SW 1271 (cell line): ENCODE measurements at places on chromosomes 12 and 14.

DNA sequence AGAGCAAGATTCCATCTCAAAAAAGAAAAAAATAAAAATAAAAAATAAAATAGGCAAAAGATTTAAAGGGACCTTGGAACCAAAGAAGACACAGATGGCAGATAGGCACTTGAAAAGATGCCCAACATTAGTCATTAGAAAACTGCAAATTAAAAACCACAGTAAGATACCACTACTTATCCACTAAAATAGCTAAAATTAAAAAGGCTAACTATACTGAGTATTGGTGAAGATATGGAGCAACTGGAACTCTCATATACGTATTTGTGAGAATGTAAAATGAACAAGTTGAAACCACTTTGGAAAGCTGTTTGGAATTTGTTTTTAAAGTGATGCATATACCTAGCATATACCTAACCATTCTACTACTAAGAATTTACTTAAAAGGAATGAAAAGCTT is 22.3 kb downstream of the BLTP3B start:
- DNase-seq = no peak

DNA sequence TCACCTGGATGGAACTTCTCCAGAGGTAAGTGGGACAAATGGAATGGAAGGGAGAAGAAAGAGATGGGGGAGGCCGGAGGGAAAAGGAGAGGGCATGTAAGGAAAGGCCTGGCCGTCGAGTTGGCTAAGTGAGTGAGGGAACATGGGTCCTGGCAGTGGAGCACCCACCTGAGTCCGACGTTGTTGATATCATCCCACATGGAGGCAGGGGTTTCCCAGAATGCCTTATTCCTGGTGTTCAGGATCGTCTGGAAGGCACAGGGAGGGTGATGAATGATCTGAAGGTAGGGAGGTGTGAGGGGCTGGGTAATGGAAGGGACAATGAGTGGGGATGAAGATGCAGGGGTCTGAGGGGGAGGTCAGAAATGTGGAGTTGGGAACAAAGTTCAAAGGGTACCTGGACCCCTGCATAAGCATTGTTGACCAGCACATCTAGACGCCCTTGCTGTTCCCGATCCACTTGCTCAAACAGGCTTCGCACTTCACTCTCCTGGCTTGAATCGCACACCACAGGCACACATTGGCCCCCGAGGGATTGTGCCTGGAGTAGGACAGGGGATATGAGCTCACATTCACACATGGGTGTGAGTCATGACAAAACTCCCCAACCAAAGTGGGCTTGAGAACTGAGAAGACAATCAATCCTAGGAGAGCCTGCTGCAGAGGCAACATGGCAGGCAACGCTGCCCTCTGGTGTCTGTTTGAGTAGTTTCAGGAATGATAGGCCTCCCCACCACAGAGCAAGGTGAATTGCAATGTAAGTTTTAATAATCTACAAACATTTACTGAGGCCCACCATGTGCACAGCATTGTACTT is 3.0 kb downstream of the DHRS1 start:
- DNase-seq = peak; percentile 51

DNA sequence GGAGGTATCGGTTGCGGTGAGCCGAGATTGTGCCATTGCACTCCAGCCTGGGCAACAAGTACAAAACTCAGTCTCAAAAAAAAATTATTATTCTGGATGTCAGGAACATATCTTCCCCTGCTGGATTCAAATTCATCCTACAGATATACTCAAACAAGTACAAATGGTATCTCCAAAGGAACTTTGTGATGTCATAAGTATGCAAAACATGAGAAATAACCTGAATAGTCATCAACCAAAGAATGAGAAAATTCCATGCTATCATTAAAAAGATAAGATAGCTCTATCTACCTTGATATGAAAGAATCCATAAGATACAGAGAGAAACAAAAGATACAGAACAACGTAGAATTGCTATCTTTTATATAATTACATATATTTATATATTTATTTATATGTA is 67.7 kb downstream of the EEA1 start:
- no peak for DNase-seq

DNA sequence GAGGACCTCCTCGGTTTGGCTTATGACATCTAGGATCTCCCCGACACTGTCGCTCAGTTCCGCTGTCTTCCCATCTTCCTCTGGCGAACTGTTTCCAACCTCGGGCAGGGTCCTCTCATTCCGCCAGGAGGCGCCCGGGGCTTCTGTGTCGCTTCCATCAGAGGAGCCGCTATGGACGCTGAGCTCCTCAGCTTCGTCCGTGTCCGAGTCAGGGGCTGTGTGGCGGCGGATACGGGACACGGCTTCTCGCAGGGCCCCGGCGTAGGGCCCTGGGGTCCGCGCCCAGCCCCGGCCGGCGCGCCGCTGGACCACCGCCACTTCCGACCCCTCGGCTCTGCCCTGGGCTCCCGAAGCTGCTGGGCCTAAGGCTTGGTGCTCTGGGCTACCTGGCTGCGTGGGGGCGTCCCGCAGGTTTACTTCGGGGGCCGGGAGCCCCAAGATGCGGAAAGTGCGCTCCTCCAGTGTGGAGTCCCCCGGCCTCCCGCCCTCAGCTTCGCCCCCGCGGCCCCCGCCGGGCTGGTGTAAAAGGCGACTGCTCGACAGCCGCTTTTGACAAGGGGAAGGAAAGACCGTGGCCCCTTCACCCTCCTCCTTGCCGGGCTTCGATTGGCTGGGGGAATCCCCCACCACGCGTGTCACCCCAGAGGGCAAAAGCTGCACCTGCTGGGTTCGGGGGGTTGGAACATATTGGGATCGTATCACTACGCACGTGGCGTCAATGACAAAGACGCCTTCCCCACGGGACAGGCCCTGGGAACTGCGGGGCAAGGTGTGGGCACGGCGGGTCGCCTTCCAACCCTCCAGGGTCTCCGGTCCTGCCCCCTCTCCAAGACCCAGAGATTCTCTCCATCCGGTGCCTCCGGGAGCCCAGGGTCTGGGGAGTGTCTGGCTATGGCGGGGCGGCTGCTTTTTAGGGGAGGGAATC is 2.1 kb downstream of the DDN start:
- no peak for DNase-seq

- DNase-seq = no peak
Observed at GRCh38 chr12:11893998-11894397, 176.7 kb upstream of the BCL2L14 start.

- DNase-seq = no peak
Observed at GRCh38 chr12:6963016-6963731, 7.3 kb downstream of the PHB2 start.

GRCh38 chr12:52613384-52614030 is 4.9 kb downstream of the KRT73 start:
- DNase-seq = no peak

DNA sequence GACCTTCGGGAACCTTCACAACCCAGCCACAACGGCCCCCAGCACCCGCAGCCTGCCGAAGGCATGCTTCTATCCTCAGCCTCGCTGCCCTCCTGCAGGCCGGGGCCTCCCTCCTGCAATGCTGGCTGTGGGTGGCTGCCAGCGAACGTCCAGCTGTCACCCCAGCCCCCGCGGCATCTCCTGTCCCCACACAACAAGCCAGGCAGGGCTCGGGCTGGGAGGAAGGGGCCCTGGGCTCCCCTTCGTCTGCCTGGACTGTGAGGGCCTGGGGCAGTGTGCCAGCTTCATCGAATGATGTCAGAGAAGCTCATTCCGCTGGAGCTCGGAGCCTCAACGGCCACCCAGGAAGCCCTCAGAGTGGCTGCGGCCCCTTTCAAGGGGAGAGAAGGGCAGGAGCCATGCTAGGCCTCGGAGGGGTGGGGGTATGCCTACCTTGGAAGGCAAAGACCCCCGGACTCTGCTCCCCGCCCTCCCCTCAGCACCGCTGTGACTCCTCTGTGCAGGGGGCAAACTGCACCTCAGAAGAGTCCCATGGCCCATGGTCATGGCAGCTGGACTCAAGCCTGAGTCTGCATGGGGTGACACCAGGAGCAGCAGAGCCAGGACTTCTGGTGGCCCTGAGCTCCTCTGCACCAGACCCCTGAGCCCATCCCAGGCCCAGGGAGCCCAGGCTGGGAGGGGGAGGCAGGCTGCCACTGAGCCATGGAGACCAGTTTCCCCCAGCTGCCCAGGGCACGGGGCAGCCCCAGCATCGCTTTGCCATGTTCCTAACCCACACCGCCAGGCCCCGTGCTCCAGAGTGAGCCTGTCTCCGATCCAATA is 24.7 kb upstream of the C14orf180 start:
- no peak for DNase-seq

- no peak for DNase-seq
Observed at GRCh38 chr14:63486738-63487137, 56.4 kb downstream of the PPP2R5E start.

- no peak for DNase-seq
Observed at GRCh38 chr12:102602521-102602920, 122.2 kb upstream of the IGF1 start.

GRCh38 chr14:105099778-105100177 is 34.5 kb upstream of the GPR132 start:
- DNase-seq = no peak

GRCh38 chr14:101197595-101198397 is 294.3 kb upstream of the RTL1 start:
- DNase-seq = no peak

DNA sequence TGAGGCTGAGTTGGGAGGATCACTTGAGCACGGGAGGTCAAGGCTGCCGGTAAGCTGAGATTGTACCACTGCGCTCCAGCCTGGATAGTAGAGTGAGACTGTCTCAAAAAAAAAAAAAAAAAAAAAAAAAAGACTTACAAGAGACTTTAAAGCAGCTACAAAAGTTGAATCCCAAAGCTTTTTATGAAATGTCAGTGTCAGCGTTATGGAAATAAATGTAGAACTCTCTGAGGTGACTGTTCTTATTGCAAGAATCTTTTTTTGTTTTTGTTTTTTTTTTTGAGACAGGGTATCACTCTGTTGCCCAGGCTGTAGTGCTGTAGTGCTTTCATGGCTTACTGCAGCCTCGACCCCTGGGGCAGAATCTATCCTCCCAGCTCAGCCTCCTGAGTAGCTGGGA is 17.2 kb downstream of the FUT8 start:
- DNase-seq = no peak

- DNase-seq = no peak
Observed at GRCh38 chr12:119911182-119911581, 34.1 kb upstream of the CIT start.

DNA sequence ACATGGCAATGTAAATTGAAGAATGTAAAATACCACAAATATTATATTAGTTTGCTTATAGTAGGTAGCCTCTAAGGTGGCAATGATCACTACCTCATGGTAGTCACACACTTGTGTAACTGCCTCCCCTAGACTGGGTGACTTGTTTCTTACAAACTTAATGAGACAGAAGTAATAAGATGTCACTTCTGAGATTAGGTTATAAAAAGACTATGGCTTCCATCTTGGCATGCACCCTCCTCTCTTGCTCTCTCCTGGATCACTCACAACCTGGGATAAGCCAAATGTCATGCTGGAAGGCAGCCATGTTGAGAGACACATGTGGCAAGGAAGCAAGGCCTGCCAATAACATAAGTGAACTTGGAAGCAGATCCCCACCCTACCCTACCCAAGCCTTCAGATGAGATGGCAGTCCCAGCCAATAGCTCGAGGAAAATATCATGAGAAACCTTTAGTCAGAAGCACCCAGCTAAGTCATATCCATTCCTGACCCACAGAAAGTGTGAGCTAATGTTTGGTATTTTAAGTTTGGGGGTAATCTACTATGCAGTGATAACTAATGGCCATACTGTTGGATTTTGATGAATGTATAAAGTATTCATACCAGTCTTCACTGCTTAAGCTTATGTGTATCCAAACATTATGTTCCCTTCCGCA is 43.3 kb downstream of the PPP1R12A start:
- DNase-seq = no peak

DNA sequence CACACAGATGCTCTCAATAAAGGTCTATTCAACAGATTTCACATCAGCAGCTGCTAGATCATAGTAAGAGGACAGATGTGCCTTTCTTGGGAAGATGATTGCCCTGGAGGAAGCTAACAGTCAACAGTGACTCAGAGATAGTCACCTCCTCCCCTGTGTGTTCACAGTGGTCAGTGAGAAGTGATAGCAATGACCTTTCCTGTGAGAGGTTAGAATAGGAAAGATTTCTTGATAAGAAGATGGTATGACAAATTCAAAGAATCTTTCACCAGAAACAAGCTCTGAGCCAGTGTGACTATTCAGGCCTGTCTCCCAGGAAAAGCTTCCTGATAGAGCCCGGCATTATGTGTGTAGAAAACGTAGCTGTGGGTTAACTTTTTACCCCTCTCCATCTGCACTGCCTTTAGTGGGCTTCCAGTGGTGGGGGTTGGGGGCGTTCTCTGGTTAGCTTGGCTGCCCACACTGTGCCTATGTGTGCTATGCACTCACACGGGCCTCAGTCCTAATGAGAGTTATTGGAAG is 66.4 kb upstream of the ARHGAP5 start:
- DNase-seq = peak; percentile 91

GRCh38 chr14:91159906-91160305 is 46.0 kb downstream of the DGLUCY start:
- no peak for DNase-seq

GRCh38 chr14:103112400-103113243 is 10.6 kb upstream of the TNFAIP2 start:
- no peak for DNase-seq

- DNase-seq = no peak
Observed at GRCh38 chr12:122848471-122849351, 13.5 kb downstream of the HIP1R start.

DNA sequence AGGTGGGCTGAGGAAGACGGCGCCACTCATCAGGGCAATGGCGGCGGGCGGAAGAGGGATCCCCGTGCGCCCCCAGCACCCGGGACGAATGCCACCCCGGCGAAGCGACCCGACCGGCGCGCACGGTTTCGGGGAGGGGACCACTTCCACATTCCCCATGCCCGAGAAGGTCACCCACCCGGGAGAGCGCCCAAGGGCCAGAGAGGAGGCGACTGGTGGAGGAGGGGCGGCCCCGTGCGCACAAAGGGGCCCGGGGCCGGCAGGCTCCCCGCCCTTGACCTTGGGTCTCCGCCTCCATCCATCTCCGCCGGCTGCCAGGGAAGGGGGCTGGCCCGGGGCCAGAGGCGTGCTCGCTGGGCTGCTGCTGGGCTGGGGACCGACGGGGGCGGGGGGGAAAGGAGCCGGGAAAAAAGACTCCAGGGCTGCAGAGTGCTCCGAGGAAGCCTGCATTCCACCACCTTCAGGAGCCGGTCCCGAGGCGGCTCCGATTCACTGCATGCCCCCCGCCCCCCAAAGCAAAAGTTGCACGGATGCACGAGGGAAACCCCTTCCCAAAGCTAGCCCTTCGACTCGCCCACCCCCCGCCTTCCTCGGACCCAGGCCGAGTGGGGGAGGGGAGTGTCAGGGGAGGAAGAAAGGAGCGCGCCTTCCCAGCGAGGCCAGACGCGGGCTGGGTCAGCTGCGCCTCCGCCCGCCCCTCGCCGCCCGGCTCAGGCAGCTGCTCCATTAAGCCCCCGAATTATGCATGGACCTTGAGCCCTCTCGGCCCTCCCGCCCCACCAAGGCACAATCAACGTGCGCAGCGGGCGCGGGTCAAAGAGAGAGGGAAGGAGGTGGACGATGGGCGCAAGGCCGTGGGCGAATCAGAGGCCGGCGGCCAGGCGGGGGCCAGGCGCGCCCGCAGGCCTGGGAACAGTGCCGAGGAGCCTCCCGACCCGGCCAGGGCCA is 26.2 kb downstream of the BCL11B start:
- no peak for DNase-seq

- no peak for DNase-seq
Observed at GRCh38 chr12:30191696-30192455, 408.1 kb upstream of the TMTC1 start.
